Fibroblast of skin of back (primary cell): ENCODE measurements at places on chromosomes 3 and 15.

- DNase-seq = no peak
Observed at GRCh38 chr3:20245781-20246180, 59.8 kb upstream of the SGO1 start.

DNA sequence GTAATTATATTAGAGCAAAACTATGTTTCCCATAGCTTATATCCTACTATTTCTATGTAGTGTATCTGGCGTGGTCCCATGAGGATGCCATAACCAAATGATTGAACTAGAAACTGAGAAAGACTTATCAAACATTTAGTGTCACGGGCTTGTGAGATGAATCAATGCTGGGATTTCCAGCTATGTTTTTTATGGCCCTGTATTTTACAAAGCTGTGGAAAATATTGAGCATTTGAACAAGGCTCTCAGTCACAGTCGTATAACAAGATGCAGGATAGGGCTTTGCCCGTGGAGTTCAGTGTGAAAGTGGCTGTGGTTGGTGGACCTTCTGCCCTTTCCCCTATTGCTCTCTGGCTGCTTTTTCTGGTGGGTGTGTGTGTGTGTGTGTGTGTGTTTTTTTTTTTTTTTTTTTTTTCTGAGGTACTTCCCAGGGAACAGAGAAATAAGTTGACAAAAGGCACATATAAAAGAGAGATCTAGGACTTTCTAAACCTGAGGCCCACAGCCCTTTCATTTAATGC, 60.7 kb downstream of the CACNA1D start:
- DNase-seq = no peak

- DNase-seq = no peak
Observed at GRCh38 chr15:56353740-56354139, 11.5 kb upstream of the TEX9 start.

GRCh38 chr3:100641471-100642032, 32.2 kb downstream of the ADGRG7 start:
- no peak for DNase-seq

GRCh38 chr3:194731506-194732073, 45.9 kb downstream of the FAM43A start:
- no peak for DNase-seq

- no peak for DNase-seq
Observed at GRCh38 chr15:31745841-31746240, 284.5 kb upstream of the CHRNA7 start.

GRCh38 chr15:81351651-81352050, 22.4 kb downstream of the TMC3 start:
- DNase-seq = no peak

DNA sequence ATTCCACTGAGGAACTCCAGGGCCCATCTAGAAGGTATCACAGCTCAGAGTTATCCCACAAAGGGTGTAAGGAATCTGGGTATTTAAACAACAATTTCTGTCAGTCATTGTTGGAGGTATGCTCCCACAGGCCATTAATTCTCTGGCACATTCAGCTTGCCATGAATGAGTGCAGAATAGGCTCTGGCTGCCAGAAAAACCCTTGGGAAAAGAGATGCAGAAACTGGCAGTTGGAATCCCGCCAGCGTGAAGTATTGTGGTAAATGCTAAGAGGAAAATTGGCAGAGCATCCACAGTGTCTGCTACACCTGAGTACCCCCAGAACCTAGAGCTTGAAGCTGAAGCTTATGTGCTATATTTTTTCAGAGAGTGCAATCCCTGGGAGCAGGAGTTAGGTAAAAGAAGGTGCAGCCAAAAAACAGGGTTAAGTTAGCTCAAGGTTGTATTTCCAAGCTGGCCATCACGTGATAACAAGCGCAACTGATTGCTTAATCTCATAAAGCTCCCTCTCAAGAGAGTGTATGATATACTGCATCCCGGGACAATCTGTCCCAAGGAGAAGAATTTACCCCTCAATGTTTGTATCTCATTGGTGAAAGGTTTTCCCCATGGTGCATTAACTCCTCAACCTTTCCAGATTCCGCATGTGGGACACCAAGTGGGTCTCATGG, 94.2 kb upstream of the ACP3 start:
- no peak for DNase-seq

DNA sequence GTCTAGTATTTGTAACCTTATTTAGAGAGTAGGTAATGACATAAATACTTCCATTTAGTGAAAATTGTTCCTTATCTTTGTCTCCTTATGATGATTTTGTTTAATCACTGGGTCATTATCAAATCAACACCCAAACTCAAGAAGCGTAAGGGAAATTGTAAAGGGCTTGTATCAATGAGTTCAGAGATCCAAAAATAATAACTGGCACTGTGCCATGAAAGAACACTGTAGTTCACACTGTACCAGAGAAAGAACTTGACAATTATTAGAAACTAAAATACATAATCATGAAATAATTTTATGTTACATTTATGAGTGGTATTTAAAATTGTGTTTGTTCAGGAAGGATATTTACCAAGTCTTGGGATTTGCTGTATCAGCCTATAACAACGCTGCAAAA, 895.4 kb downstream of the FHIT start:
- no peak for DNase-seq

DNA sequence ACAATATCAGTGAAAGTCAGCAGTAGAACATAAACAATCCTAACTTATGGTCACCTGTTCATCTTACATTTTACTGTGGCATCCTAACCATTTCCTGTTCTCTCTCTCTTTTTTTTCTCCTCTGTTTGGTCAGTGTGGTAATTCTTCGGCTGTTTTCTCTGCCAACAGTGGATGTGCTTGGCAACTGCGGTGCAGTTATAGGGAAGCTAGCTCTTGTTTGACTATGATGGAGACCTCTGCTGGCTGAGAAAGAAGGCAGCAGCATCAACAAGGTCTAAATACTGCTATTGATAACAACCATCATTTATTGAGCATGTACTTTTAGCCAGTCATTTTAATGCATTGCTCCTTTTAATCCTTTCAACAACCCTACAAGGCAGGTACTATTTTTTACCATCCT, 723 bp upstream of the DRD3 start:
- DNase-seq = peak; percentile 8

DNA sequence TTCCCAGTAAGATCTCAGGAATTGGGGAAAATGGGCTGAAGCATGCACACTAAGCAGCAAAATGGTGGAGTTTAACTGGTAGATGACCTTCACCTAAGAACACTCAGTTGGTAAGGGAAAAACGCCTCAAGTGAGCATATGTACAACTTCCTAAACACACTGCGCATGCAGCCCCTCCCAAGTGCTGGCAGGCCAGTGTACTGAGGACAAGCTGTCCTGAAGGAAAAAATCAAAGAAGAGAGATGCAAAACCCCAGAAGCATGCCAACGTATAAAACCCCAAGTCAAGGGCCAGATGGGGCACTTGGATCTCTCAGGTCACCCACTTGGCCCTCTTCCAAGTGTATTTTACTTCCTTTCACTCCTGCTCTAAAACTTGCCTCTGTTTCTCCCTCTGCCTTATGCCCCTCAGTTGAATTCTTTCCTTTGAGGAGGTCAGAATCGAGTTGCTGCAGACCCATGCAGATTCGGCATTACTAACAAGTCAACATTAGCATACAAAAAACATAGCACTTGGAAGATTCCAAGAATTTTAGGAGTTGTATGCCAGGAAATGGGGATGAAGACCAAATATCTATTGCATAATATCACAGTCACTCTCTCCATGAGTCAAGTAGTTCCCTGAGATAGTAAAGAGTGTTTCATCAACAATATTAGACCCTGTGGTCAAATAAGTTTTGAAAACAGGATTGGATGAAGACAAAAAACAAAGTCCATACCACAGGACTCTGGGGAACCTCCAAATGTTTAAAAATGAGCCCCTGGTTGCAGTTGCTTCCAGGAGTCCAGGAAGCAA, 10.8 kb upstream of the FYCO1 start:
- peak; percentile 76 for DNase-seq

GRCh38 chr15:41564286-41564959, 5.4 kb downstream of the TYRO3 start:
- peak; percentile 33 for DNase-seq

DNA sequence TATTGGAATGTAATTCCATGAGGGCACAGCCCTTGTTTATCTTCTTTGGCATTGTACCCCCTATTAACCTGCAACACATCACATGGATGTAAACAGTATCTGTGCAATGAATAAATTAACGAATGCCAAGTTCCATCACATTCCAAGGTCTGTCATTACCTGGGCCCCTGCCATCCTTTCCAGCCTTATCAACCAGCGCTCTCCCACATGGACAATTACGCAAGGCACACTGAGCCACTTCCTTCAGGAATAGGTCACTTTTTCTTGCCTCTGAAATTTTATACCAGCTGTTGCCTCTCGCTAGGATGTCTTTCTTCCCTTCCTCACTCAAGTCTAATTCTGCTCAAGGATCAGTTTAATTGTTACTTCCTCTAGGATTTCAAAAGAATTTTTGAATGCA, 1051.8 kb upstream of the CFAP20DC start:
- no peak for DNase-seq

GRCh38 chr3:96860882-96861281, 46.5 kb downstream of the EPHA6 start:
- DNase-seq = no peak

DNA sequence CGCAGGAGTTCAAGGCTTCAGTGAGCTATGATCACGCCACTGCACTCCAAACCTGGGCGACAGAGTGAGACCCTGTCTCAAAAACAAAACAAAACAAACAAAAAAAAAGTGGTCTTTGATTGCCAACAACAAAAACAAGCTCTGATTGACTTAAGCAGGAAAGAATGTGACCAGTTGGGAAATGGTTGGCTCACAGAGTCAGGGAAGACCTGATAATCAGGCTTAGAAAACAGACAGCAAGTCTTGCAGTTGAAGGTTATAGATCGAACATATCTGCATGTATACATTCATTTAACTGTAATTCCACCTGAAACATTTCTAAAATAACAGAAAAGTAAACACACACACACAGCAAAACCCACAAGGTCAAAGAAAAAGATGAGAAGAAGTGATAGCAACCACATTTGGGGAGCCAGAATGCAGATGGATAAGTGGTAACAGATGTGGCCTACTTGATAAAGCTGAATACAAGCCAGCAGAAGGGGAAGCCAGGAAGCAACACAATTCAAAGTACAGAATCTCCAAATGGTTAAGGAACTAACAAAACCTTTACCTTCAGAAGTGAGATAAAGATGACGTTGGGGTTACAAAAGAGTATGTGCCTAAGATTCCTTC, 699.9 kb upstream of the ZNF385D start:
- DNase-seq = no peak

GRCh38 chr3:84108442-84108971, 850.3 kb upstream of the CADM2 start:
- peak; percentile 71 for DNase-seq

- no peak for DNase-seq
Observed at GRCh38 chr15:40428185-40428584, 12.6 kb upstream of the BAHD1 start.

DNA sequence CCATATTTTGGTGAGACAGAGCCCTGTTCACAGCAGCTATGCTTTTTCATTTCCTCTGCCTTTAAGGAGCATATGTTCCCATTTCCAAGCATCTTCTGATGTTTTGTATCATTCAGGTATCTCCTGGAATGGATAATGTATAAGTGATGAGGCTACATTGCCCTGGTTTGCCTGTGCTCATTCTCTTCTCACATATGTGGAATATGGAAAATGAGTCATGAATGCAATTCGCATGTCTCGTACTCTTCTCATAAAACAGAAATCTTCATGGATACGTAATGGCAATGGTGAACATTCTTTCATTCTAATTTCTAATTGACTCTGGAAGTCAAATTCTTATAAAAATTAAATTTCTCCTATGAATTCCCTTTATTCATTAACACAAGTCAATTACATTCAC, 143.1 kb downstream of the CDIN1 start:
- DNase-seq = peak; percentile 4

GRCh38 chr15:55782901-55783300, 39.9 kb upstream of the PRTG start:
- no peak for DNase-seq

DNA sequence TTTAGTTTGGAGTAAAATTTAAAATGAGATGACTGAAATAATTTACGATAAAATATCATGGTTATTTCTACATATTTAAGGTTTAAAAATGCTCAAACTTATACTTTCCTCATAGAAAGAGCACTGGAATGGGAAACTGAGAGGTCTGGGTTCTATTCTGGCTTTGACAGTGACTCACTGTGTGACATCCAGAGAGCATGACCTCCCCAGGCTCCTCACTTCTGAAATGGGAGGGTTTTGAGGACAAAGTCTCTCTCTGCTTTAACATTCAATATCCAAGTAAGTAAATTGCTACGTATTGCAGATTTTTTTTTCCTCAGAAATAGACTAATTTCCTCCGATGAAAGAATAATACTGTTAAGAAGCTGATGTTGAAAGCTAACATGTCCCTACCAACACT, 234.7 kb downstream of the TIGIT start:
- no peak for DNase-seq

DNA sequence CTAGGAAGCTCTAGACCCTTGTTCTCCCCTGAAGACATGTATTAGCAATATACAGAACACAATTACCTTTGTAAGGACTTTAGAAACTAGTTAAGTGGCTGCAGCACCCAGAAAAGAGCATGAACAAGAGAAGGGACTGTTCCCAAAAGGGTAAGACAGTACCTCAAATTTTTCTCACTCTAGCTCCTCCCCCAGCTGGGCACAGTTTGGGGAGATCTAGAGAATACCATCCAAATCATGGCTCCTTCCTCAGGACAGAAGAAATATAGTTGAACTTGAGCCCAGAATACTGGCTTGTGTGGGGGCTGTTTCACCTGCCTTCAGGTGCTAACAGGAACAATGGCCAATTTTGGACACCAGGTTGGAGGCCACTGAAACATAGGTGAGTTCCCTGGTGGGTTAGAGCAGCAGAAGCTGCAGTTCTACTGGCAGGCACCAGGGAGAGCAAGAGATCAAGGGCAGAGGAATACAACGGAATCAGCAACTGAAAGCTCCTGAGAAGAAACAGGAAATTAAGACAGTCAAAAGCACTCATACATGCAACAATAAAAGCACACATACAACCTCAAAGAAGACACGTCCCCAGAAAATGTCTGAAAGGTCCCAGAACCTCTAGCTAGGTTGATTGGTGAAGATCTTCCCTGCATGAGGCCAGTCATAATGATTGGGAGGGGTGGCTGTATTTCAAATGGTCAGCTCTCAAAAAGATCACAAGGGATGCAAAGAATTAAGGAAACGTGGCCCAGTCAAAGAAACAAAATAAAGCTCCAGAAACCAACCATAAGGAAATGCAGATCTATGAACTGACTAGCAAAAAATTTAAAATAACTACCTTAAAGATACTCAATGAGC, 104.9 kb upstream of the ASB14 start:
- peak; percentile 46 for DNase-seq

DNA sequence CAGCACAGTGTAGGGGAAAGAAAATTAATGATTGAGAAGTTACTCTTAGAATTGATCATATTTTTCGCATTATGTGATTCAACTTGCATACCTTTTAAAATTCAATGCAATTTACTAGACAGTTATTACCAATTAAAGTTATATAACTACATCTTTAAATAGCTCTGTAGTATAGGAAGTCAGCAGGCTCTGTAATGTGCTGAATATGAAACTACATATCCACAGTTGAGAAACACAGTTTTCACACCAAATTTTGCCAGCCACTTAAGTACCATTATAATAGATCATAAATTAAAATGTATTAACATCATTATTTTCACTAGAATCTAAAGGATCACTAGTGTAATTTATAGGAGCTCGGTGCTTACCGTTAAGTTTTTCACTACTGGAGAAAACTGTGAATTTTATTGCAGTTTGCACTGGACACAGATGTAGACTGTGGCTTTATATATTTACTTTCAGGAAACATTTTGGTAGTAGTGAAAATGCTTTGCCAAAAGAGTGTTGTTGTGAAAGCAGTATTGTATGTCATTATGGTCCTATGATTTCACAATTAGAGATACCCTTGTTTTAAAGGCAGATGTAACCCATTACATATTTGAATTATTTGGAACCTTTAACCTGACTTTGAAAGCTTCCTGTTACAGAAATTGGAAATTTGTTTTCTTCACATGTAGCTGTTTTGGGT, 113.6 kb downstream of the PLCL2 start:
- DNase-seq = no peak
